A549 treated with AZD2906 at 1 μM for 4 hours (cell line): ENCODE measurements at places on chromosomes 7 and 10. TPM values are rescaled to one million over a fixed set of nuclear protein-coding genes. Genes with fewer than 3 reads are reported as not detected.

The RPEL1 gene
- 0.07 TPM in 2 of 5 replicates, not detected in the others for total RNA-seq

The CCL24 gene
- 0.18 TPM in 1 of 5 replicates, not detected in the others for total RNA-seq

The TMEM270 gene
- 0.09 to 0.17 TPM (median 0.15 TPM) in 5 replicates for total RNA-seq

The FRAT1 gene
- 1.1 to 2.4 TPM (median 2.2 TPM) in 5 replicates for total RNA-seq

The OR6V1 gene
- total RNA-seq, result not detected in 5 replicates

The SFTPA1 gene
- total RNA-seq, result not detected in 5 replicates

The VIPR2 gene
- total RNA-seq, result 0.02 to 0.06 TPM (median 0.02 TPM) in 5 replicates

The GSTO2 gene
- 1.5 to 2.2 TPM (median 1.8 TPM) in 5 replicates for total RNA-seq

The PKD1L1 gene
- total RNA-seq, result 0.09 to 0.29 TPM (median 0.12 TPM) in 5 replicates

The ZNF680 gene
- 1.5 to 2.8 TPM (median 2.1 TPM) in 5 replicates for total RNA-seq

The TAC1 gene
- total RNA-seq, result 0.07 TPM in 1 of 5 replicates, not detected in the others

The PDCD11 gene
- total RNA-seq, result 35.3 to 40.5 TPM (median 38.3 TPM) in 5 replicates

The TMEM139 gene
- 0.66 to 1.2 TPM (median 1.2 TPM) in 5 replicates for total RNA-seq

The PLEKHS1 gene
- 0.02 to 0.06 TPM (median 0.03 TPM) in 4 of 5 replicates, not detected in the other for total RNA-seq

The LIPA gene
- 40.1 to 52.4 TPM (median 46.2 TPM) in 5 replicates for total RNA-seq

The FAM221A gene
- 0.26 to 0.49 TPM (median 0.38 TPM) in 5 replicates for total RNA-seq

The ZMIZ2 gene
- total RNA-seq, result 22.1 to 32.6 TPM (median 31.1 TPM) in 5 replicates

The CC2D2B gene
- total RNA-seq, result 0.08 to 0.44 TPM (median 0.34 TPM) in 4 of 5 replicates, not detected in the other

The UCMA gene
- not detected in 5 replicates for total RNA-seq

The MYL10 gene
- total RNA-seq, result not detected in 5 replicates

The RNF148 gene
- total RNA-seq, result not detected in 5 replicates

The GAD2 gene
- total RNA-seq, result not detected in 5 replicates

The GDF2 gene
- not detected in 5 replicates for total RNA-seq

The ZNRF2 gene
- 4.4 to 6.2 TPM (median 5.8 TPM) in 5 replicates for total RNA-seq

The FAM20C gene
- 37.7 to 51.4 TPM (median 49.1 TPM) in 5 replicates for total RNA-seq

The HABP2 gene
- 0.08 to 0.19 TPM (median 0.10 TPM) in 5 replicates for total RNA-seq

The LRRC72 gene
- total RNA-seq, result not detected in 5 replicates

The STRIP2 gene
- 4.5 to 6.9 TPM (median 6.0 TPM) in 5 replicates for total RNA-seq

The NKX6-2 gene
- 0.33 to 0.91 TPM (median 0.67 TPM) in 5 replicates for total RNA-seq

The LRMDA gene
- 3.8 to 4.7 TPM (median 4.1 TPM) in 5 replicates for total RNA-seq

The HPS6 gene
- total RNA-seq, result 27.6 to 38.9 TPM (median 36.3 TPM) in 5 replicates
